Astrocyte (in vitro differentiated cells and primary cell): ENCODE measurements at places on chromosomes 2 and 18.

DNA sequence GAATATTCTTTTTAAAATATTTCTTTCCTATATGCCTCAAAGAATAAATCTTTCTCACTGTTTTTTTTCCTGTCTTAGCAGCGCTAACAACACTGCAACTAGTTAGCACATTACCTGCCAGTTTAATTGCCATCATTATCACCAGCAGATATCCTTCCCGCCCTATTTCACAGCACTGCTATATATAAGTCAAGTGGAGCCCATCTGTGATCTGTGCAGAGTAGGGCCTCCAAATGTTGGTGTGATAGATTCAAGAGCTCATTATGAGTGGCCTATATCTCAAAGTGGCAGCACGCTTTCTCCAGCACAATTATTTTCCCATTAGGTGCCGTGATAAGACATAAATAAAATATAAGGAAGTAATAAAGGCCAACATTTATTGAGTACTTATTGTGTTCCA, 19.8 kb upstream of the RGPD4 start:
- DNase-seq = no peak

DNA sequence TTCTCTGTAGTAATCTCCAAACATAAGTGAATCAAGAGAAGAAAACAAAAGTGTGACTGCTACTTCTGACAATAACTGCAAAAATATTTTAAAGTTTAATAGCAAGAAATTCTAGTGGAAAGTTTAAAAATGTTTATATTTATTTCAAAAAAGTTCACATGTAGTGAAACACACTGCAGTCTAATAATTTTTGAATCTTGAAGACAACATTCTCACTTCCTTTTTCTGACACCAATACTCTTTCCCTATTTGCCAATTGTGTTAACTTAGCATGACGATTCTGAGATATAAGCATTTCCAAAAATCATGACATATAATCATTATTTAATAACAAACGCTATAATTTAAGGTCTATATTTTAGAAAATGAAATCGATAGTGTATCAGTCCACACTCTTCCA, 429.1 kb upstream of the PKDCC start:
- DNase-seq = no peak

- DNase-seq = peak; percentile 6
Measured at GRCh38 chr18:63971320-63972001, 1.6 kb downstream of the SERPINB8 start.

DNA sequence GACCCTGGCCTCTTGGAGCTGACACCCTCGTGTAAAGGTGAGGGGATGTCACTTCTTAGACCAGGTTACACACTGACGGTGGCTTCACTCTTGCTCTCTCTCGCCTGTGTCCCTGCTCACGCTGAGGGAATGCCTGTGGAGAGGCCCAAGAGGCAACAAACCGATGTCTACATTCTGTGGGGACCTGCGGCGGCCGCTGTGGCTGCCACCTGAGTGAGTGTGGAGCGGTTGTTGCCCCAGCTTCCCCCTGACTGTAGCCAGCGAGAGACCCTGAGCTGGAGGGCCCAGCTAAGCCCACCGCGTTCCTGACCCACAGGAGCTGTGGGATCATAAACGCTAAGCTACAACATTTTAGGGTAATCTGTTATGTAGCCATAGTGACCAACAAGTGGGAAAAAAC, 55.7 kb upstream of the ASAP2 start:
- DNase-seq = no peak

DNA sequence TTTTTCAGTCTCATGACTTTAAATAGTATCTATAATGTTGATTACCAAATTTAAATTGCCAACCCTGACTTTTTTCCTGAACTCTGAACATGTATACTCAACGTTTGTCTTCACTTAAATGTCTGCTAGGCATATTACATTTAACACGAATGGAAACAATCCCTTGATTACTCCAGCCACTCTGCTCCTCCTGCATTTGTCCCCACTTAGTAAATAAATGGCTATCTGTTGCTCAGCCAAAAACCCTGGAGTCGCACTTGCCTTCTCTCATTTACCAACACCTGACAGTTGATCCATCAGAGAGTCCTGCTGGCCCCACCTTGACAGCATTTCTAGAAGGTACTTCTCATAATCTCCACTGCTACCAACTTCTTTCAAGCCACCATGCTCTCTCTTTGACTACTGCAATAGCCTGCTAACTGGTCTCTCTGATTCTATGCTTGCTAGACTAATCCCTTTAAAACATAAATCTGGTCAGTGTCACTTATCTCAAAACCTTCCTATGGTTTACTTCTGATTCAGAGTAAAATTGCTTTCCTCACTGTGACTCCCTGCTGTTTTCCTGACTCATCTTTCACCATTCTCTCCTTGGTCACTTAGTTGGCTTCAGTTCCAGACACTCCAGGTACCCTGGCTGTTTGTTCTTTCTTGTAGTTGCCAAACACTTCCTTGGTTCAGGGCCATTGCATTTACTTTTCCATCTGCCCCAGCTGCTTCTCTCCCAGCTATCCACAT, 31.9 kb downstream of the SPAG16 start:
- peak; percentile 51 for DNase-seq

DNA sequence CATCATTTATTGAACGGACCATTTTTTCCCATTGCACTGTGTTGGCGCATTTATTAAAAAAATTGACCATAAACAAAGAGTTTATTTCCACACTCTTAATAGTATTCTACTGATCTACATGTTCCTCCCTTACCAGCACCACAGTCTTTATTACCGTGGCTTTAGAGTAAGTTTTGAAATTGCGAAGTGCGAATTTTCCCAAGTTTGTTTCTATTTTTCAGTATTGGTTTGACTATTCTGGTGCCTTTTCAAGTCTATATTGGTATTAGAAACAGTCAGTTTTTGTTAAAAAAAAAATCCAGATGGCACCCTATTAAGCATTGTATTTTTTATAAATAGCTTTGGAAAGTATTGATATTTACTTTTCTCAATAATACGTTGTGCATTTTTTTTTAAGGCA, 795.1 kb upstream of the HS6ST1 start:
- DNase-seq = no peak

DNA sequence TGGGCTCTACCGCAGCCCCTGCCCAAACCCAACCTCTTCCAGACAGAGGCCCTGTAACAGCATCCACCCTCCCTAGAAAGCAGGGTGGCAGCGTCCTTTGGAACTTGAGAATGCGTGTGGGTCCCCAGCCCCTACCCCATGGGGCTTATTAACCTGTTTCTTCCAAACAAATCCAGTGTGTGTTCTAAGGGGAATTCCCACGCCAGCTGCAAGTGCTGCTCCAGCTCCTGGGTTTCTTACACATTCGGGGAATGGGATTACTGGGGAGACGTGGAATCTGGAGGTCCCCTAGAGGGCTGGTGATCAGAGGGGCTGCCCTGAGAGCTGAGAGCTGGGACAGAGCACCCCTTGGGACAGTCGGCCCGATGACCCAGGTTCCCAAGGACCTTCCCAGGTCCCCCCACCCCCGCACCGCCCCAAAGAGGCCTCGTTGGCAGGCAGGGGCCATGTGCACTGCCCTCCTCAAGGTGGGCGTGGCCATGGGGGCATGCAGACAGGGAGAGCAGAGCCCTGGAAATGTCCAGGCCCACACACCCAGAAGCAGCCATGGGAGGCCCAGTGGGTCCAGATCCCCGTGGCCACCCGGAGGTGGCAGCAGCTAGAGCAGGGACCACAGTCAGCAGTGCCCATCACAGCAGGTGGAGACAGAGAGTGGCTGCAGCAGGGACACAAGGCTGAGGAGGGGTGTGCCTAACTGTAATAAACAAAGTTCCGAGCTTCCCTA, 18.8 kb upstream of the TEX44 start:
- no peak for DNase-seq

DNA sequence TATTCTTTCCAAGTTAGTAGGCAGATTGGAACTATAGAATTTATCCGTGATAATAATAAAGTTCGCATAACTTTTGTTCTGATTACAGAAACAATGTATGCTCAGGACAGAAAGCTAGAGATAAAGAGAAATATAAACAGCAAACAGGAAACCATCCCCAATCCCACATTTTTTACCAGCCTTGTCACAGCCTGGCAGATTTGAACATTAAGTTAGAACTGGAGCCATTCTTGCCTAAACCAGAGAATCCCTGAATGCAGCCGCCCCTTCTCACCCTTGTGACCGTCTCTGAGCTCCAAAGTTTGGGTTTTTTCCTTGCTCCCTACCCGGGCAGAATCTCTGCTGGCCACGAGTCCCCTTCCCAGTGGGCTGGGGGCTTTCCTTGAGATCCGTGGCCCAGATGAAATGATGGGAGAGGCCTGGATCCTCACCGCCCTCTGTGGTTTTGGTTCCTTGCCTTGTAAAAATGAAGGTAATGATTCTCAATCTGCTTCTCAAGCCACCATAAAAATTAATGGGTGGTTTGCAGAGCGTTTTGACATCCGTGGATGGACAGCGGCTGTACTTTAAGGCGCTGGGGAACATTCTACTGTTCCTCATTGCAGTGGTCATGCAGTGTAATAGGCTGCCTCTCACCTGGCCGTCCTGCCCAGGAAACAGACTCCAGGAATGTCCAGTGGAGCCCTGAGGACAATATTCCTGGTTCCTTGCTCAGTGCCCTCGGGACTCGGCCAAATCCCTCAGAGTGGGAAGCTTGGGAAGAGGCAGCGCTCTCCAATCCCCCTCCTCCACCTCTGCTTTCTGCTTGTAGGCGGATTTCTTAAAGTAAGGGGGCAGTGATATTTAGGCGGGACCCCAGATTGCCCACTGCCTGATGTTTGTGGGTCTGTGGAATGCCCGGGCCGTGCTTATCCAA, 1.6 kb downstream of the SH3BP4 start:
- DNase-seq = no peak

- peak; percentile 75 for DNase-seq
Measured at GRCh38 chr2:191582355-191582754, 95.6 kb upstream of the NABP1 start.
